ENCODE measurements at places on chromosomes 5 and 9.

- no peak for DNase-seq
Measured at GRCh38 chr9:102483651-102484050, 511.5 kb upstream of the CYLC2 start.

- no peak for DNase-seq
Measured at GRCh38 chr9:691825-692400, 149.6 kb upstream of the DMRT1 start.

DNA sequence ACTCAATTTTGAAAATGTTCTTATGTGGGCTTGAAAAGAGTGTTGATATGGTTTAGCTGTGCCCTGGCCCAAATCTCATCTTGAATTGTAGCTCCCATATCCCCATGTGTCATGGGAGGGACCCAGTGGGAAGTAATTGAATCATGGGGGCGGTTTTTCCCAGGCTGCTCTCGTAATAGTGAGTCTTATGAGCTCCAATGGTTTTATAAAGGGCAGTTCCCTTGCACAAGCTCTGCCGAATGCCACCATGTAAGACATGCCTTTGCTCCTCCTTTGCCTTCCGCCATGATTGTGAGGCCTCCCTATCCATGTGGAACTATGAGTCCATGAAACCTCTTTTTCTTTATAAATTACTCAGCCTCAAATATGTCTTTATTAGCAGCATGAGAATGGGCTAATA lies 71.0 kb downstream of the USP20 start:
- no peak for DNase-seq

DNA sequence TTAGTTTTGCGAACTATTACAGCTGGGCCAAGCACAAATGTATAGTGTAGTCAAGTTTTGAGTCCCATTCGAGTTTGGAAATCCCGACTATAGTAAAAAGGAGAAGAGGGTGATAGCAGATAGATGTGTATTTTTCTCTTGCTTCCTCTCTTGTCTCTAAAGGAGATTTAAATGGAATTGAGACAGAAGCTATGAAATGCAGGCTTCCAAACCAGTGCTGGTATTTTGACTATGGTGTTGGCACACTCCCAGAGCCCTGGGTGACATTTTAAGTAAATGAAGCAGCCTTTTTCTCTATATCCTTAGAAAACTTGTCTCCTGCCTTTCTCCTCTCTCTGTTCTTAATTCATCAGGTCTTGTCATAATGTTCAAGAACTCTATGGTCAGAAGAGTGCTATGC lies 17.7 kb upstream of the AUH start:
- no peak for DNase-seq

DNA sequence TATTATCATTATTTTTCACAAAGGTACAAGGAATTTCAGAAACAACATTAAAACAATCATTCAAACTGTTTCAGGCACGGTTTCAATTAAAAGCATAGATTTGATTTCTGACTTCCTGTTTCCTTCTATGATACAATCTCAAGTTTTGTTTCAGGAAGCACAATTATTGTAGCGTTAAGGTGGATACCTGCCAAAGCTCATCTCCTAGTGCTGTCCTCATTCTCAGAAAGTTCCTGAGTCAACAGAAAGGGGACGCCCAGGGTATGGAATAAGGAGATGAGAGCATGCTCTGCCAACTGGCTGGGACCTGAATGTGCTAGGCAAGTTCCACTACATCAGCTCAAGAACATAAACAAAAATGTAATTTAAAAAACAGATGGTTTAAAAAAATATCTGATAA lies 2.0 kb upstream of the TRIM14 start:
- no peak for DNase-seq

DNA sequence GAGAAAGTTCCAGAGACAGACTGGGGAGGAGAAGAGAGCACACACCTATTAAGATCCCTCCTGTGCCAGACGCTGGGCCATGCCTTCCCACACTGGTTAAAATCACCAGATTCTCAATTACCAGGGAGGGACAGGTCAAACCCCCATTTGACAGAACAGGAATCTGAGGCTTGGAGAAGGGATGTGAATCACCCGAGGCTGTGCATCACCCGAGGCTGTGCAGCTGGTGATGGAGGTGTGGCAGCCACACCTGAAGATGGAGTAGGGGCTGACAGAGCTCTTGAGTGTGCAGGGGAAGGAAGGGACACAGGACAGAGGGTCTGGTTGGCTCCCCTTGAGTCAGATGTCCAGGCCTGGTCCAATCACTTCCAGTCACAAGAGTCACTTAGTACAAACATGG lies 70.6 kb downstream of the LMX1B start:
- DNase-seq: no peak

Measured in stimulated activated CD8-positive, alpha-beta memory T cell treated with anti-CD3 and anti-CD28 coated beads, Interleukin-7, amount 100 ng/mL, for 1 hour (primary cell).